ENCODE measurements at places on chromosomes 6 and 20.
A peak's percentile ranks its signal among the peaks of the same experiment; 100 is the strongest.

DNA sequence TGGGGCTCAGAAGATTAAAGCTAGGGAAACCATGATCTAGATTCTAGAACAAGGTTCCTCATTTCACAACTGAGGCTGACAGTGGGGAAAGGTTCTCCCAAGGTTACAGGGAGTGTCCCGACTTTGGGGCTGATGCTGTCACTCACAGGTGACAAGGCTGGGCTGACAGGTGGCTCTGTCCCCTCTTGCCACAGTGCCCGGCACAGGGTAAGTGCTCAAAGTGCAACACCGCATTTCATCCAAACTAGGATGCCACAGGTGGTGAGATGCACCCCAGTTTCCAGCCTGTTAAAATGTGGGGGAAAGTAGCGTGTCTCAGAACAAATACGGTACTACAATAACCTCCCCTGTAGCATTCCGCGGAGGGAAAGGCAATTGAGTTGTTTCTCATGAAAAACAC is 7.8 kb downstream of the ZBP1 start:
- no peak for DNase-seq

GRCh38 chr6:50925981-50926380 is 107.3 kb downstream of the TFAP2B start:
- no peak for DNase-seq

DNA sequence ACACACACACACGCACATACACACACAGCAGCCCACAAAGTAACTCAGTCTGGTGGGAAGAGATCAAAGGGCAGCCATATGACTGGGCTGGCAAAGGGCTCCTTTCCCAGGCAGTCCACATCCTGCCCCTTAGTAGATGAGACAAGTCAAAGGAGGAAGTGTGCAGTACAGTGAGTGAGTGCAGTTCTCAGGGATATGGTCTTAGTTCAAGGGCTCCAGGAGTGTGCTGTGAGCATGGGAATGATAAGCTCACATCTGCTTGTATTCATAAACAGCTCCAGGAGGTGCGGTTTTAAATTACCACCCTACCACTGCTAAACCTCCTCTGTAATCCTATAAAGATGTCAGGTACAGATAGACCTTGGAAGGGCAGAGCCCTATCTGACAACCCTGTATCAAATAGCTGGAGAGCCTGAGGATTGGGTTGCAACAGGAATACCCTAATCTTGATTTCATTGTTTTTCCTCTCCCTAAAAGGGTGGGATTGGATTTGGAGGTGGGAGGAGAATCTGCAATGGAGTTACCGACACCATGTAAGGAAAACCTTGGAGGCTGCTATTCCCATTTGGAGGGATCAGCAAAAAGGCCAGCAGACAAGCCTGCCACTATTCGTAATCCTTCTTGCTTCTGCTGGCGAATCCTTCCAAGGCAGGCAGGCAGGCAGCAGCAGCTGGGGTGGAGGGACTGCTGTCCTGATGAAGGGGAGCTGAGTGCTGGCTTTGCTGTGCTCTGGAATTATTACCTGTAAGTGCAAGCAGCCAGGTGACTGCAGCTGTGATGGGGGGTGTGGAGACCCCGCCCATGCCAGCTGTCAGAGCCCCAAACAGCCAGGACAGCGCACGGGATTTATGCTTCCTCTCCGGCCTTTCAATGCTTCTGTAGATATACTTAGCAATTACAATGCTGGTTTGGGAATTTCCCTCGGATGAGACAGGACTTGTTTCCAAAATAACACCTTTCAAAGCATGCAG is 342.7 kb downstream of the PRL start:
- DNase-seq: no peak

DNA sequence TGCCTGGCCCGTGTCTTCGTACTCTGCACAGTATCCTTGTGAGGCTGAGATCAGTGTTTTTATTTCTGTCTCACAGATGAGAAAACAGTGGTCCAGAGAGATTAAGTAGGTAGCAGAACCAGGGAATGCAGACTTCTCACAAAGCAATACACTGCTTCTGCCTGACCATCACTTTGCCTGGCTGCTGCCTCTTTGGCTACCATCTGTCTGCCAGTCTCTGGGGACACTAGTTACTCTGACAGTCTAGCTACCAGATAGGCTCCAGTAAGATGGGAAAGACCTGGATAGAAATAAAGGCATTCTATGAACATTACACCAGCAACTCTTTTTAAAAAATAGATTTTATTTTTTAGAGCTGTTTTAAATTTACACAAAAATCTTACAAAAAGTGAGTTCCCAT is 96.9 kb downstream of the PHACTR3 start:
- DNase-seq: peak; percentile 61

GRCh38 chr6:42740725-42741124 is 5.2 kb downstream of the TBCC start:
- no peak for DNase-seq

GRCh38 chr6:83556871-83557270 is 44.5 kb downstream of the PRSS35 start:
- DNase-seq: no peak

DNA sequence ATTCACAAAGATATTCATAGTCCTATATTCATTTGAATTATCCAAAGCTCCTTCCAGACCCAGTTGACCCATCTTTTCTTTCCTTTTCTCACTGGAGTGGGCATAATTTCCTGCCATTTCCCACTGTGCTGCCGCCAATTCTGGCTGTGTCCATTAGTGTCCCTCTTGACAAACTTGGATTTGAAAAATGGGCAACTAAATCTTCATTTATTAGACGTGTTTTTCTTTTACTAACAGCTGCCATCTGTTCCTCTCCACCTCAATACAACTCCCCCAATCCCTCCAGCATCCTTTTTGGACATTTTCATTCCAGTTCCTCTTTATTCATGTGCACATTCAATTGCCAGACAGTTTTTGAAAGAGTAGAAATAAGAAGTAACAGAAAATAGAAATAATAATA is 90.5 kb downstream of the PCSK2 start:
- no peak for DNase-seq

- peak; percentile 60 for DNase-seq
These were observed 670 bp upstream of the COL11A2 start for GRCh38 chr6:33192671-33193602.

GRCh38 chr6:106450653-106451052 is 90.1 kb downstream of the CRYBG1 start:
- no peak for DNase-seq

- no peak for DNase-seq
These were observed 70.4 kb upstream of the SIRPA start for GRCh38 chr20:1824834-1825233.

DNA sequence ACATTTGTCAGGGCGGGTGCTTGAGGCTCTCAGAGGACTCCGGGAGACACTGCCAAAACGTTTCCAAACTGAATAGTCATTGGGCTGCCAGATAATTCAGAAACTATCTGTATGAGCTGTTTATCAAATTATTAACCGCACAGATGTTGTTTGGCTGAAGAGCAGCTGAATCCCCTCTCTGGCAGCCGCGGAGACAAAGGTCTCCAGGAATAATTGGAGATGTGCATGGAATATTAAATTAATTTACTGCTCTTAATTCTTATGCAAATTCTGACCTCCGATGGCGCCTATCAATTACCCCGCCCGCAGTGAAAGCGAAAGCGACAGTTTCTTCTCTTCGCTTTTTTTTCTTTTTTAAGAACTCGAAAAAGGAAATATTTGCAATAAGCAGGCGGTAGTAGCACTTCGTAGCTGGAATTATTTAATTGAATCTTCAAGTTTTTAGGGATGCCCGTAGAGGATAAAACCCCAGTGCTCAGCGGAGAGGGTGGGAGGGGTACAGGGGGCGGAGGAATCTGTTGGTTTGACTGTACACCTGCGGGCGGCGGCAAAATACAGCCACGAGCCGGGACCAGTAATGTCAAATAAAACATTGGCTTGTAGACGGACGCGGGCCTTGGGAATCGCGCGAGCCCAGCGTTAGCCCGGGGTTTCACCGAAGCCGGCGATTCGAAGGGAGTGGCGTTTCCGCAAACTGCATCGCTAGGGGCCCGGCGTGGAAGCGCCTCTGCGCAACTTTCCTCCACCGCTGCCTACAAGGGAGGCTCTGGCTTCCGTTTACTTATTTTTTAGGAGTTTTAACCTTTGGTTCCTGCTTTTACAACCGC is 6.2 kb downstream of the LINC00237 start:
- peak; percentile 59 for DNase-seq

GRCh38 chr6:164063346-164063745 is 648.8 kb downstream of the QKI start:
- DNase-seq: no peak

GRCh38 chr20:12775041-12775440 is 233.7 kb upstream of the SPTLC3 start:
- DNase-seq: peak; percentile 24

DNA sequence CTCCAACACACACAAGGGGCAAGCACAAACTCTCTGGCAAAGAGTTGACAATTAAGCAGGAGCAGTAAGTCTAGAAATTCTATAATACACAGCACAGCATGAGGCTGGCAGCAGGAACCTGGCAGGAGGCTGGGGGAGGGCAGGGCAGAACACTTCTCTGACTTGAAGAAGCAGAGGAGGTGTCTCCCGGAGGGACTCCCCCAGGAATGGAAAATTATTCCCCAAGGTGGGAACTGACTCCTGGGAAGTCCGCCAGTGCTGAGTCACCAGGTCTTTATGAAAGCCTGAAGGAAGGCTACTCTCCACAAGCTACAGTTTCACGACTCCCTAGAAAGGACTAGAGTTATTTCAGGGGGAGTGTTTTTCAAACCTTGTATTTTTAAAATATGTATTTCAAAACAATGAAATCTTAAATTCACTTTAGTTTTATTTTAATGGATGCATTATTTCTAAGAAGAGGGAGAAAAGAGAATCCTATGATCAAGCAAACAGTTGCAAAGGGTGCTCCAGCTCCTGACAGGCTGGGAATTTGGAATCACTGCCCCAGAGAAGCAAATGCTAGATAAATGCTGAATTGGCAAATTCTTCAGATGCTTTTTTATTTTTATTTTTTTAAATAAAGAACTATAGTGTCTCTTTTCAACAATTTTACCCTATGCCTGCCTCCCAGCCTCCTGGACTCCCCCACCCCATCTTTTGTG is 192.8 kb downstream of the LY86 start:
- peak; percentile 6 for DNase-seq

DNA sequence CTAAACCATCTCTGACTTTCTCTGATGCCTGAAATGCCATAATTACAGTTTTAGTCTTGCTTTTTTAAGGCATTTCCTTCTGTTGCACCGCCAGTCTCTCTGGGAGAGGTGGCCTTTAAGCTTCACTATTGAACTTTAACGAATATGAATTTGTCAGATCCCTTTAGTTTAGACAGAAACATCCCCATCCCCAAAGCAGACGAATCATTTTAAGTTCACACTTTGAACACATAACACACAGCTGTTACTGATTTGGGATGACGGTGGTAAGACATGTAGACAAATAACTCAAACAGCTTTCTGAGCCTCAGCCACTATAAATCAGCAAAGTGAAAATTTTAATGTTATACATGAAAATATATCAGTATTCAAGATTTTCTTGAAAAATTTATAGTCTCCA is 7.2 kb upstream of the IPCEF1 start:
- no peak for DNase-seq

DNA sequence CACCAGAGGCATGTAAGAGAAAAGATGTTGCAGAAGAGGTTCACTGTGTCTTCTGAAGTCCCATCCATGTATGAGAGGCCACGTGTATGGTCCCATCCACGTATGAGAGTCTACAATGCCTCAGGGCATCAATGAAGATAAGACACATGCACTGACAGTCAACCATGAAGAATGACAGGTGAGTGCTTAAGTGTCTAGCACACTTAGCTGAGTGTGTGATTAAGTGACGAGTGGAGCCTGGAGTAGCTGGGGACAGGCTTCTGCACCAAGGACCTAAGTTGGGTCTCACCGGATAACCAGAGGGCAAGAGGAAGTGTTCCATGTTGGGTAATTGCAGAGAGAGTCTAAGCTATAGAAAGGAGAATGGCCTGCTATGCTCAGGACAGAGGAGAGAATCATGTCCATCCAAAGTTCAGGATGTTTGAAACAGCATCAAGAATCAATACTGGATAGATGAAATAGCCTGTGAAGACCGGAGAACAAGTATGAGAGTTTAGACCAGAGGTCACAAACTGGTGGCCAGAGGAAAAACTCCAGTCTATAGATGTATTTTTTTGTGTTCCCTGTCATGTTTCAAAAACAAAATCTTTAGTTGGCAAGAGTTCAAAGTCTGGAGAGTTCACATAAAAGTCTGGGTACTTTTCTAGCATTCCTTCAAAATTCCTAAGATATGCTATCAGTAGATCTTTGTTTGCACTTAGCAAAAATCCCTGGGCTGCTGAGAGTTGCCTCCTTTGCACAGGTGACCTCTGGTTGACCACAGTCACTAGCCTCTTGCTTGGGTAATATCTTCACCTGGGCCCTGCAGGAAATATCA is 165.8 kb downstream of the KIF16B start:
- DNase-seq: peak; percentile 8

DNA sequence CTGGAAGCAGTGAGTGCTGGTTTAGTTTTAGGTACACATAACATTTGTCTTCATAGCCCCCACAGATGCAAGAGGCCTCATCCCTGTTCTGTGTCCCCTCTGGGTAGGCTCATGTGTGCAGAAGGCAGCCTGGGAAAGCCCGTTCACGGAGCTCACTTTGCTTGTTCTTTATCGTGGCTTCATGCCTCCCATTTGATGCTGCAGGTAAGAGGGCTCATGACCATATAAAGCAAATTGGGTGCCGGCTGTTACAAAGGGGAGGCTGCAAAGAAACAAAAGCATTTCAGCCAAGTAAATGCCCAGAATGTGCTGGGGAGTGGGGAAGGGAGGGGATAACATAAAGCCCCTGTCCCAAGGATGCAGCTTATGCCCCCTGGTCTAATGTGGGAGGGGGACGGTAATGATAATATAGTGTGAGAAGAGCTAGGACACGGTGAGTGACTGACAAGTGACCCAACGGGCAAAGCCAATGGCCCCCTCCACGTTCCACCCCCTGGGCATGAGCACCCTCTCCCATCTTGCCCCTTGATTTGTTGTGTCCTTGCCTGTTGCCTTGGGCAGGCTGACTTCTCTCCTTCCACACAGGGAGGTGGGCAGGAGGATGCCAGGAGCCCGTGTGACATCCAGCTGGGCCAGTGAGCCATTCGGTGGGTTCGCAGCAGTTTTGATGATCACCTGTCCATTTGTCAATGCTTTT is 138.0 kb downstream of the FOXO3 start:
- no peak for DNase-seq

GRCh38 chr6:15546591-15546990 is 116.2 kb downstream of the DTNBP1 start:
- DNase-seq: no peak

GRCh38 chr6:19668710-19669109 is 168.5 kb upstream of the ID4 start:
- no peak for DNase-seq

DNA sequence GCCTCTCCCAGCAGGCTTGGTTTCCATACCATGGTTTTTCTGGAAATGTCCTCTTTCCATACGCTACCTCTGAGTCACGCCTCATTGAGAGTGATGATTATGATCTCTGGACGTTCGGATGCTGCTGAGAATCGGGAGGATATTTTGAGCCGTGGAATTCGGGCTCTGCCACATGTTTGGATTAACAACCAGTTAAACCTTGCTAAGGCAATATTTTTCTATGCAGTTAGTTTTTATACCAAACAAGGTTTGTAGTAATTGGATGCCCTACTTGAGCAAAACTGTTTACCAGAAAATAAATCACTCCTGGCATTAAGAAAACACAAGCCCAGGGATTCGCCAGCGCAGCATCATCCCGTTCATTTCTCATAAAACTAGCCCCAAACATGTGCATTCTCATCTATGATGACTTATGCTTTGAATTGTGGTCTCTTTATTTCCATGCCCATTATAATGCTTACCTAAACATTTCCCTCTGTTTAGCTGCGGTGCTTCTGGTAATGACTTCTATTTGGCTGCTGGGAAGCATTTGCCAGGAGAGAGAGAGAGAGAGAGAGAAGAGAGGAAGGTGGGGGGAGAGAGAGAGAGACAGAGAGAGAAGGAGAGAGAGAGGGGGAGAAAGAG is 198.9 kb downstream of the CLIC5 start:
- peak; percentile 15 for DNase-seq

Measured in eye (tissue), 1 donor.